ENCODE measurements at places on chromosomes 3 and 15.

DNA sequence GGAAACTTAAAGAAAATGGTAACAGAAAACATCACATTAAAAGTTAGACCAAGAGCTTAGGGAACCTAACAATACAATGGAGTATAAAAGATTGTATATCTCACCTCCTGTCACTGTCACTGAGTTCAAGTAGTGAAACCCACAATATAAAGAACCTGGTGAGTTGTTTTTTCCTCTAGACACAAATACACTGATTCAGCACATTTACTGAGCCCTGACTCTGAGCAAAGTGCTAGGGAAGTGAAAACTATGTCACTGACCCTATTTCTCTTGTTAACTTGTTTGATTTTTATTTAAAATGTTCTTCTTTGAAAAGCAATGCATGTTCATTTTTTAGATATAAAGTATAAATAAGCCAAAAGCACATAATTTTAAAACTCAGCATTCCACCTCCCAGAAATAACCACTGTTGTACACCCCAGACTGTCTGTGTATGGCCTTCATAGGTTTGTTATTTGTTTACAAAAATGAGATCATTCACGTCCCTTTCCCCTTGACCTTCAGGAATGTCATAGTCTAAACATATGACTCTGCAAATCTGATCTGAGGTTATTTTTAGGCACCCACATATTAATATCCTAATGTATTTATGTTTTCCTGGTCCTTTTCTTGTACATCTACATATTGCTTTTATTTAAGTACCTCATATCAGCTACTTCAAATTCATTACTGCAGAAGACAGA lies 69.2 kb upstream of the CSTA start:
- peak; percentile 61 for DNase-seq

- DNase-seq, result no peak
Measured at GRCh38 chr3:32208447-32208846, 30.0 kb upstream of the CMTM8 start.

DNA sequence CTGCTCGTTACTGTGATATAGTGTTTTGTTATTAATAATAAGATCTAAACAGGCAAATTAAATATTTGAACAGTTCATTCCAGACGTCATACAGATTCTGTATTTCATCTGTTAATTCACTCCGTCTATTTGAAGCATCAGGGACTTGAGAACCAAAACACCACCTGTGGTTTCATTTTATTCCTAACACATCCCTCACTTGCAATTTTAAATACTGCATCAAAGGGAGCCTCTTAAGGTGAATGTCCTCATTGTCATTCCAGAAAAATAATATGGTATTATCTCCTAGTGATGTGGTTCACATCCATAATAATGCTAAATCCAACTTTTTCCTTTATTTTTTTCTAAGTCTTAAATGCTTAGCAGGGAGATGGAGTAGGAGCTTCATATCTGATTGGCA lies 1390.9 kb upstream of the CADM2 start:
- no peak for DNase-seq

GRCh38 chr15:41944313-41944940 lies 27.9 kb downstream of the EHD4 start:
- DNase-seq, result no peak

DNA sequence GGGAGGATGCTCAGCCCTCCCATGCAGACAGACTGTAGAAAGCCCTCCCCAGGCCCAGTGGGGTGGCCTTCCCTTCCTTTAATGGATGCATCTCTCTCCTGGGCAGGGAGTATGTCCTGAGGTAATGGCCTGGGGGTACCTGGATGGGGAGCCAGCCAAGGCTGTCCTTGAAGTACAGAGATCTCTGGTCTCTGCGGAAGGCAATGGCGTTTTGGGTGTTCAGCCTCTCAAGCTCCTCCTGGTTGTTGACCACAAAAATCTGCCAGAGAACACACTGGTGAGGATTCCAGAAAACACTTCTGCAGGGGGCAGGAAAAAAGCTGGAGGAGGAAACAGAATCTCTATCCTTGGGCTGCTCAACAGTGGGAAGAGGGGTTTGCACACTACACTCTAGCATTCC lies 28.9 kb downstream of the EAF1 start:
- DNase-seq, result no peak

GRCh38 chr3:5673521-5673920 lies 486.0 kb downstream of the EDEM1 start:
- no peak for DNase-seq

DNA sequence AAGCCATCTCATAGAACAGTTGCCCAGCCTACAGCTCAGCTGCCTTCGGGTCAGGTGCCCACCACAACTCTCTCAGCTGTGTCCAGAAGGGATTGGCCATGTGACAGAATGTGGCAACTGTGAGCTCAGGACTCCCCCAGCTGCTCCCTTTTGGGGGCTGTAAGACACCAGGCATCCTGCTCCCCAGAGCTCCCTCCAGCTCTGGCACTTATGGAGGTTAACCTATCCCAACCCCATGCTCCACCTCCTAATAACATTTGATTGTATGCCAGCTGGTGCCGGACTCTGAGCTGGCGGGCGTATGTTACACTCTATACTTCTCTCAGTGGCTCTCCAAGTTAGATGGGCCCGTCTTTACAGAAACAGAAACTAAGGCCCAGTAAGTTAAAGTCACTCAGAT lies 222.8 kb downstream of the FAM43A start:
- no peak for DNase-seq

DNA sequence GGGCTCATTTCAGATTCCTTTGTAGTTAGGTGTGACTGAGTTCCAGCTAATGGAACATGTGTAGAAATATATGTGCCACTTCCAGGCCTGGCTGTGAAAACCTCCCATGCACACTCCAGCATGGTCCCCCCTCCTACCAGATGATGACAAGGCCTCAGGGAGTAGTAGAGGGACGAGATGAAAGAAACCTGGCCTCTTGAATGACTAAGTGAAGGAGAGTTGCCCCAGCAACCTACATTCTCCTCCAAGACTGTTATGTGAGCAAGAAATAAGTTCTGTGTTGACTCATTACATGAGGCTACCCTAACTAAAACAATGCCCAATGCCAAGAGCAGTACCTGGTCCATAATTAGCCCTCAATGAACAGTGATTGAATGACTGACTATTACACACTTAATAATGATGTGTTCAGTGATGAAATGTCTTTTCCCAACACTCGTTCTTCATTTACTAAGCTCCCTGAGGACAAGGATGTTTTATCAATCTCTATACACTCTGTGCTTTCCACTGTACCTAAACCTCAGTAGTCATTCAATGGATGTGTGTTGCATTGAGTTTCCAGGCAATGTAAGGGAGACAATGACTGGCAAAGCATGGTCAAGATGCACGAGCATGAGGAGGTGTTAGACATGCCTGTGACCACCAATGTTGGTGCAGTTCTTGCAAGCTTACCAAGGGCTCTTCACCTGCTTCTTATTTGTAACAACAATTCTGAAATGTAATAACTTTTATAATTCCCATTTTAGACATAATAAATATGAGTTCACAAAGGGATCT lies 62.0 kb upstream of the BCL6 start:
- no peak for DNase-seq

DNA sequence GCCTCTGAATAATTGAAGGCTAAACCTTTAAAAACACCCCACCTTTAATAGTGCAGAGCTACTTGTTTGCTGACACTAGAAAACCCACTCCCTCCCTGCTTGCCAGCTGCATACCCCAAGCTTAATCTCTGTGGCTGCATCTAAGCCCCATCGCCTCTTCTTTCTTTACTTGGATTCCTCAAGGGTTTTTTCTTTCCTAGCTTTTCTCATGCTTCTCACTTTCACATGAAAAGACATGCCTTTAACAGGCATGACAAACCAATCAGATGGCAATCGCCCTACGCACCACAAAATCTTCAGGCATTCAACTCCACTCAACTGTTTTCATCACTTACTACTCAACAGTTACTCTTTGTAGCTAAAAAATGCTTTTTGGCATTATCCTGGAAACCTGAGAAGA lies 77.5 kb downstream of the PLD1 start:
- no peak for DNase-seq

GRCh38 chr15:53354874-53355273 lies 404.6 kb downstream of the WDR72 start:
- no peak for DNase-seq

DNA sequence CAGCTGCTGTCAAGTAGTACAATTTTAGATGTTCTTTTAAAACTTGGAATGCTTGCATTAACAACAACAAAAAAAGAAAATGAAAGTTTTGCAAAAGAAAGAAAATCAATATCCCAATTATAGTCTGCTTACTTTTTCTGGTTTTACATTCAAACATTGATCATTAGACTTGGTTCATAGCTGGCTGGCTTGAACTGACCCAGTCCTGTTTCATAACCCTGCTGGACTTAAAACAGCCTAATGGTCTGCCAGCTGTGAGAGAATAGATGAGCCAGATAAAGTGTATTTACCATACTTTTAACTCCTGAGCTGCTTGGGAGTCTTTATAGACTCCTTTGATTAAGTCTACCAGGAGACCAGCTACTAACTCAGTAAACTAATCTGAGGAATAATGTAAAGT lies 59.2 kb downstream of the PIAS1 start:
- no peak for DNase-seq

GRCh38 chr3:7357101-7357500 lies 496.2 kb downstream of the GRM7 start:
- DNase-seq, result no peak
